Stimulated activated CD4-positive, alpha-beta T cell treated with anti-CD3 and anti-CD28 coated beads, TNF-alpha, amount 100 ng/mL, for 4 hours (primary cell): ENCODE measurements at places on chromosomes 1 and 21.

DNA sequence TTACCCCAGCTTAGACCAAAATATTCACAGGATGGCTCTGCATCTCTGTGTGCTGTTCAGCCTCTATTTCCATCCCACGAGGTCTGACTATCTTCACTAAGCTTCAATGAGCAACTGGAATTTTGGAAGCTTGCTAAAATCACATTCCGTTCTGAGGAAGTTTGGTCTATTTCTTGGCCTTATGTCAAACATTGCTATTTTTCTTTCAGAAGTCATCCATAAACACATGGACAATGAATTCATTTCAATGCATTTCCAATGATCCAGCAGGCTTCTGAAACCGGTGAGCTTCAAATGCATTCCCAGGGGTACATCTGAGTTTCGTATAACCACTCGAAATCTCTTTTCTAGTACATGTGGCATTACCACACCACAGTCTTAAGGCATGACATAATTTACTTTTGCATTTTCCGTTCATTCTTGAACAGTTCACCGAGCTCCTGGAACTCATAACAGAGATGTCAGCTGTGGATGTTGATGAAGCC is 294.1 kb upstream of the KAZN start:
- no peak for DNase-seq

GRCh38 chr1:97489834-97490233 is 431.0 kb downstream of the DPYD start:
- DNase-seq = no peak

GRCh38 chr1:226545836-226546596 is 2.5 kb upstream of the STUM start:
- no peak for DNase-seq

DNA sequence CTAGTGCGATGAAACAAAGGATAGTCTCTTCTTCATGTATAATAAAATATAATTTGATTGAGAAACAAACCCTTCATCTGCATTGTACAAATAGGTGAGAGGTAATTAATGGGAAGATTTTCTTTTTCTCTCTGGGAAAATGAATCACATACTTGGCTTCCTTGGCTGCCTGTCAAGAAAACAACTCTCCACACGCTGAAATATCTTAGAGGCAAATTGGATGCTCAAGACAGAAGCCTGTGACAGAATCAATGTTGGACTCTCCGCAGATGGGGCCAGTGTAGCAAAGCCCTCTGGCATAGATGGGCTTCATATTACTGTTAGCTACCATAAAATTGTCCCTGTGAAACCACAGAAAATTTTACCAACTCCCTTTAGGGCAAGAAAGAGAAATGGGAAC is 186.6 kb downstream of the GRIK1 start:
- DNase-seq = no peak

- DNase-seq = no peak
Measured at GRCh38 chr1:103129255-103129654, 20.9 kb upstream of the COL11A1 start.

DNA sequence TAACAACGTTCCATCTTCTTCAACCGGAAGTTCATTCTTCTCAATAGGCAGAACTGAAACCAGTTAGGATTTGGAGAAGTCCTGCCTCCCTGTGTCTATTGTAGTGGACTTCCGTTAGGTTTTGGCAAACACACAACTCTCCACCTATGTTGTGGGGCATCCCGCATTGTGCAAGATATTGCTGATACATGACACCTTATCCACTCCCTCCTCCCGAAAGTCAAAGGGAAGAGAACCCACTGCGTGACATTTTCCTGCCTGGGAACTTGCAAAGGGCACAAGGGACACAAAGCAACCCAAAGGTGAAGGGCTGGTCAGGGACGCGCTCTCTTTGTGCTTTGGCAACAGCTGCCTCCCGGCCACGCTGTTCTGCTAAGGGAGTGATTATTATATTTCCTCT is 164.8 kb downstream of the TPR start:
- DNase-seq = no peak

DNA sequence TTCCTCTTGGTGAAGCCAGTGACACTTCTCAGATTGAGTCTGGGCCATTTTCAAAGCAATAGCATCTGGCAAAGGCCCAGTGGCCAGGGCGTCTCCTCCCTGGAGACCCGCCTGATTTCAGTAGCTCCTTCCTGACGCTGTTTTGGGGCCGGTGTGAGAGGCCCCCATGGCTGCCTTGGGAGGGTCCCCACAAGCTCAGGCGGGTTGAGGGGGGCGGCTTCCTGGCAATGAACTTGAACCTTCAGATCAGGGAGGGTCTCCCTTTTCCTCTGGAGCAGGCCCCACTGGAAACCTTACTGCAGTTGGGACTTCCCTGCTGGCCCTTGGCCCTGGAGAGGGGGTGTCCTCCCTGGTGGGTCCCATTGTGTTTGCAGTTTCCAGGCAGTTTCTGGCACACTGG is 121.2 kb downstream of the CRYAA start:
- no peak for DNase-seq

DNA sequence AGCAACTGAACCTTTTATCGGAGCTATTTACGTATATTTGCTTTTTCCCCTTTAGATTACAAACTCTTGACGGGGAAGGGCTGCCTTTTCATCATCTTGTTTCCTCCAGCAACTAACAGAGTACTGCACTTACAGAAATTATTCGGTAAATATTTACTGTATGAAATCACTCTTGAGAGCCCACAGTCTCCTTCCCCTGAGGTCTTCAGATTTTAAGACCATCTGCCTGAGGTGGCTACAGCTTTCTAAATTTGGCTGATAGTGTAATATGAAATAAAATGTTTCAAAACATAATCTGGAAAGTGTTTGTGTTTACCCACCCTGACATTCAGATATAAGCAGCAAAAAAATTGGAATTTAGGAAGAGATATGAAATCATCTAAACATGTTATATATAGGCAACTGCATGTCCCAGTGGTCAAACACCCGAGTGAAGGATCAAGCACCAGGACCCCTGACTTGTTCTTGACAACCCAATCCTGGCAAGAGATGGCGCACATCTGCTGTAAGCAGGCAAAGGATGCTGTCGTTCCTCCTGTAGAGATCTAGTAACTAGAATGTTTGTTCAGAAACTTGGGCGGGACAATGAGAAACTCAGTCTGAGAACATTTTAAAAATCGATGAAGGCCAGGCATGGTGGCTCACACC is 60.9 kb downstream of the SIPA1L2 start:
- no peak for DNase-seq

GRCh38 chr1:53274541-53275185 is 36.3 kb upstream of the MAGOH start:
- DNase-seq = no peak

- DNase-seq = no peak
Measured at GRCh38 chr1:183033205-183033604, 10.0 kb downstream of the LAMC1 start.

GRCh38 chr1:243942196-243943150 is 92.4 kb upstream of the AKT3 start:
- DNase-seq = no peak

GRCh38 chr1:234963180-234963903 is 165.3 kb downstream of the TOMM20 start:
- peak; percentile 67 for DNase-seq

DNA sequence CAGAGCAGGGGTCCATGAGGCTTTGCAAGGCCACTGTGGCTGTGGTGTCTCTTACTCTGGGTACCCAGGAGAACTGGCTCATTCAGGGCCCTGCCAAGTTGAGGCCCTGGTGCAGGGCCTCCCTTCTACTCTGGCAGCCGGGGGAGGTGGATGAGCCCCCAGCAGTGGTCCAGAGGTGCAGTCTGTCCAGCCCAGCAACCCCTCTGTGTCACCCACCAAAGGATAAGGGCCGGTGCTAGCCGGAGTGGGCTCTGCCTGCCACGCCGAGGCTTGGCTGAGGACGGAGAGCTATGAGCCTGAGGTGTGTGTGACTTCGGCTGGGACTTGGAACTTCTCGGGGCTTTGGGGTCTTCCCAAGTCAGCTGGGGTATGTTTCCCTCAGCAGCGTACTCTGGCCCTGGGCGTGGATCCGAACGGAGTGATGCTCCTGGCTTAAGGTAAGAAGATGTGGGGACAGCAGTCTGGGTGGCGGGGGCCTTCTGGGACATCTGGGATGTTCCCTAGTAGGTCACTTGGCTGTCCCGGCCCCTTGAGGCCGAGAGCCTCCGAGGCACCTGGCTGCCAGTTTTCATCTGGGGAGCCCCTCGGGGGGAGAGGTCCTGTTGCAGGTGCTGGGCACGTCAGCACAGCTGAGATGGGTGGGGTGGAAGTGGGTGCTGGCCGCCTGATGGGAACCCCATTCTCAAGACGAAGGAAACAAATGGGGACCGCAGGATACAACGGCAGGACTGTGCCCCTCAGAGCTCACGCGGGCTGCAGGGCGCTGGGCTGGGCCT is 25.9 kb downstream of the RUNX3 start:
- no peak for DNase-seq

DNA sequence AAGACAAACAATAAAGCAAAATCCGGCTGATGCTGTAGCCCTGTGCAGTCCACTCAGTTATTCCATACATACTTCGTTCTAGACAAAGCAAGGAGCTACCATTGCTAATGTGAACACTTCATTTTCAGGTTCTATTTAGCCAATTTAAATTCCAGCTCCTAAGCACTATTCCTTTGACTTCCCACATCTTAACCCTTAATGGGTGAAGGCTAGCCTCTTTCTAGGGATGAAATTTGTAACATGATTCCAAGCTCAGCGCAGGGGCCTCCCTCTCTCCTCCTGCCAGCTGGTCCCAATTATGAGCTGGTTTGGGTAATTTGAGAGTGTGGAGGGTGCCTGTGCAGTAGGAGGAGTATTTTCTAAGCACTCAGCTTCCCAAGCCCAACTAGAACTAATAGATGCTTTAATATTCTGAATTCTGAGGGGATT is 53.9 kb upstream of the PTGFRN start:
- no peak for DNase-seq

DNA sequence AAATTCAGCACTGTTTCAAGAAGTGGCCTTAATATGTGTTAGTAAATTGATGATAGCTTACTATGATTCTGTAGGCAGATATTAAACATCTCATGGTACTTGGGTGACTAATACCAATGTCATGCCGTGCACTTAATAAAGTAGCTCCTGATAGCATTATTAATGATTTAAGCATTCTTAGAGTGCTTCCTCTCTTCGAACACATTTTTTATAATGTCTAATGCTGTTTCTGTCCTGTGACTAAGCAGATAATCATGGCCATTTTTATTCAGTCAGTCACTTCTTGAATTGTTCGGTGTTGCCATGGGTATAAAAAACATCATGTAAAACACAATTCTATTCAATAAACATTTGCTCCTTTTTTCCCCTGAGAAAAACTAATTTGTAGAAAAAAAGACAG is 804.6 kb upstream of the ADGRL4 start:
- DNase-seq = no peak

- no peak for DNase-seq
Measured at GRCh38 chr1:204592246-204592948, 76.2 kb downstream of the MDM4 start.

DNA sequence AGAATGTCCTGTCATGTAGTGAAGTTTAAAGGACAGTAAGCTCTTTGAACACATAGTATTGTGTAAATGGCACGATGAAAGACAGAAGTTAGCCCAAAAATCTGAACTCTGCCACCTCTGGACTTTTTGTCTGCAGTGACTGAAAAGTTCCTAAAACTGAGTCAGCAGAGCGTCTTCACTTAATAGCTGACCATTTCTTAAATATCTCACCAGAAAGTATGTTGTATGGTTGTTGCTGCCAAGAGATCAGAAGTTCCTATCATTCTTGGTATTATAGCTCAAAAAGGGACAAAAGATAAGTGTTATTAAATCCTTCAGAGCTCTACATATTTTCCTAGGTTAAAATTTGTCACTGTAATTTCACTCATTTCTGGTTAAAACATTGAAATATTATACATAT is 1003.0 kb downstream of the TTLL7 start:
- DNase-seq = no peak

- DNase-seq = no peak
Measured at GRCh38 chr21:38813547-38813946, 7.8 kb downstream of the ETS2 start.

- DNase-seq = no peak
Measured at GRCh38 chr1:20893931-20894330, 106.8 kb upstream of the HP1BP3 start.

- DNase-seq = no peak
Measured at GRCh38 chr1:41851589-41851988, 67.1 kb downstream of the HIVEP3 start.

- no peak for DNase-seq
Measured at GRCh38 chr21:38921511-38922251, 116.0 kb downstream of the ETS2 start.

GRCh38 chr1:162899422-162900146 is 38.6 kb upstream of the CCDC190 start:
- DNase-seq = no peak

DNA sequence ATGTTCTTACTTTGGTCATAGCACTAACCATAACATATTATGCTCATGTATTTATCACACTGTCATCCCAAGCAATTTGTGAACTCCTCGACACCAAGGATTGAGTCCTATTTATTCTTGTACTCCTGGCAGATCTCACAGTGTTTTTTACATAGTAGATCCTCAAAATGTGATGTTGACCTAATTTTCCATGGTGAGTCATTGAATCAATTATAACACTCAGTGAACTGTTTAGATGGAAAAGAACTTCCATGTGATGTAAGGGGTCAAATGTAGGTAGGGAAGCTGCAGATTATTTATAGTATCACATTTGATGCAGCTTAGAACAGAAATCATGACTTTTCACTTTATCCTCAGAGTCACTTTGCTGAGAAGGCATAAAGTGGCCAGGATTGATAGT is 281.9 kb upstream of the ADAMTS5 start:
- DNase-seq = no peak

GRCh38 chr21:44418876-44419230 is 36.5 kb upstream of the LRRC3 start:
- no peak for DNase-seq

- no peak for DNase-seq
Measured at GRCh38 chr1:165703648-165704047, 5.3 kb upstream of the ALDH9A1 start.

GRCh38 chr1:175842550-175842949 is 99.2 kb upstream of the TNR start:
- no peak for DNase-seq

DNA sequence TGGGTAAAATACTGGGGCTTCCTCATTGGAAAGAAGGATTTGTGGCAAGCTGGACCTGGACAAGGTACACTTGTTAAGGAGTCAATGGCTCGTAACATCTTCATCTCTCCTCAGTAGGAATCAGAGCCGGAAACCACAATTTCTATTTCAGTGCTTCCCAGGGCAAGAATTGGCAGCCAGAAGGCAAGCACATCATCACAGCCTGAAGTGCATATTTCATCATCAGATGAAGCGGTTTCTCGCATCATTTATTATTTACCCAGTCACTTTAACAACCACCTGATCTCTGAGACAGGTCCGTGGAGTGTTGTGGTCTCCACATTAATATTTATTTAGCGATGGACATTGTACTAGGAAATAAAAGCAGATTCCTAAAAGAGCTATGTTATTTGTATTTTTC is 55.0 kb downstream of the KCNJ15 start:
- no peak for DNase-seq

GRCh38 chr1:223473601-223474344 is 80.6 kb downstream of the CCDC185 start:
- no peak for DNase-seq

GRCh38 chr1:69528376-69528775 is 39.3 kb upstream of the LRRC7 start:
- DNase-seq = no peak

GRCh38 chr1:100643471-100644196 is 75.9 kb upstream of the VCAM1 start:
- DNase-seq = no peak

GRCh38 chr1:247332215-247332622 is 552 bp upstream of the ZNF496 start:
- no peak for DNase-seq

GRCh38 chr1:41274752-41275545 is 32.8 kb upstream of the SCMH1 start:
- DNase-seq = no peak
